ENCODE measurements at places on chromosomes 7 and 10.

DNA sequence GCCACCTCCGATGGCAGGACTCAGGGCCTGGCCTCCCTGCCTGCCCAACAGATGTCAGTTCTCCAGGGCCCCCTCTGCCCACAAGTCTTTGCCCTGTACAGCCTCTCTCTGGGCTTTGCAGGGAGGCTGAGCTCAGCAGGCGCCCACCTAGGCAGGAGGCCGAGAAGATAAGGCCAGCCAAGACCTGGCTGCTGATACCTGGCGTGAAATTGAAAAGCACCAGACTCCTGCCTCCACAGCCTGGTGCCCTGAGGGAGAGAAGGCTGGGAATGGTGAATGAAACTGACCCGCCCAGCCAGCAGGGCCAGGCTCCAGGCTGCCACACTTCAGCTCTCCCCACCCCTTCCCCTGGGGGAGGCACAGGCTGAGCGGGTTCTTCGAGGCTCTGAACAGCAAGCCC lies 145.8 kb downstream of the CDH23 start:
- no peak for DNase-seq

- DNase-seq: no peak
Observed at GRCh38 chr7:32535162-32535702, 39.9 kb downstream of the AVL9 start.

DNA sequence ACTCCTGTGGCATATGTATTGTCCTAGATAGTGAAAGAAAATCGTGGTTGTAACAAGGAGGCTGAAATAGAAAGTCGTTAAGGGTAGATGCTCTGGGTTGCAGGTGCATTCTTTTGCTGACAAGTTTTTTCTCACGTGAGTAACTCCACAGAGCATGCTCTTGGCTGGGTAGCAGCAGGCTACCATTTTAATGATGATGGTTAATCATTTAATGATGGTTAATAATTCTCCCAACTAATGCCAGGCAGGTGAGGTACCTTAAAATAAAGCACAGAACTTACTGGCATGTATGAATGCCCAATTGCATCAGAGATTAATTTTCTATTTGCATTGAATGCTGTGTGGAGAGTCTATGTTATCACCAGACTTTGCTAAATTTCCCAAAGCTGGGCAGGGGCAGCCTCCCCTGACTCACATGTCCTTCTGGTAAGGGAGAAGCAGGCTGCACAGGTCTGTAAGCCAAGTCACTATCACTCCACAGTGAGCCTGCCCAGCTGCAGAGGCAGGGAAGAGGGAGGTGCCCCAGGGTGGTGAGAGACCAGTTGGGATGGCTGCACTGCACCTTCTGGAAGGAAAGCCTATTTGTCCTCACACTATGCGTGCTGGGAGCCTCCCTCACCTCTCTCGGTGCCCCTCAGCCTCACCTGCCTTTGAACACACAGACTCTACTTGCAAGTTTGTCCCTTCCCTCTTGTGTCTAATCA lies 287.0 kb upstream of the IGFBP3 start:
- DNase-seq: no peak

DNA sequence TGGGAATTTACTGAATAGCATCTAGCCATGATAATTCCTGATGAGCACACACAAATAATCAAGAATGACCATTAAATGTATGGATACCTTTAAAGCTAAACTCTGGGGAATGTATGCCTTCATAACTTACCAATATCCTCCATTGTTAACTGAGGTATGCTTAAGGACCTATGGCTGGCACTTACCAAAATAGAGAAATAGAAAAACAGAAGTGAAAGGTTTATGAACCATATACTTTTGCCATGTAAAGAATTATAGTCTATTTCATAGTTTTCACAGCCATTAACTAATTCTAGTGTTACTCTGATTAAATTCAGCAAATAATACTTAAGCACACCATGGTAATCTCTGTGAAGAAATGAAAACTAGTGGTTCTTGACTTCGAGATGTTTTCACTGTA lies 1360.6 kb upstream of the LRRTM3 start:
- no peak for DNase-seq

- DNase-seq: no peak
Observed at GRCh38 chr10:117441812-117442443, 66.7 kb upstream of the PDZD8 start.

DNA sequence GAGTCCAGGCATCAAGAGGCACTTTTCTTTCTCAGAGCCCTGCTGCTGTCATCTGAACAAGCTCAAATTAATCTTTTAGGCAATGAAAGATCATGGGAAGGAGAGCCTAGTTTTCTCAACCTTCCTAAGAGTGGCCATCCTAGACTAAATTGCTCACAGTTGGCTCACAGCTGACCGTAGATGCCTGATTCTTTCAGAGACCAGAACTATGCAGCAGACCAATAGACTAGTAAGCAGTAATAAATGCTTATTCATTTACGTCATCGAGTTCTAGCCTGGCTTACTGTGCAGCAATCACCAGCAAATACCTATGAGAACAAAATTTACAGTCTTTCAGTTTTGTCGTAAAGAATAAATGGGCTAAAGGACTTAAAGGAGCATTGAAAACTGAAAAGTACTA lies 602.9 kb upstream of the GHITM start:
- no peak for DNase-seq

DNA sequence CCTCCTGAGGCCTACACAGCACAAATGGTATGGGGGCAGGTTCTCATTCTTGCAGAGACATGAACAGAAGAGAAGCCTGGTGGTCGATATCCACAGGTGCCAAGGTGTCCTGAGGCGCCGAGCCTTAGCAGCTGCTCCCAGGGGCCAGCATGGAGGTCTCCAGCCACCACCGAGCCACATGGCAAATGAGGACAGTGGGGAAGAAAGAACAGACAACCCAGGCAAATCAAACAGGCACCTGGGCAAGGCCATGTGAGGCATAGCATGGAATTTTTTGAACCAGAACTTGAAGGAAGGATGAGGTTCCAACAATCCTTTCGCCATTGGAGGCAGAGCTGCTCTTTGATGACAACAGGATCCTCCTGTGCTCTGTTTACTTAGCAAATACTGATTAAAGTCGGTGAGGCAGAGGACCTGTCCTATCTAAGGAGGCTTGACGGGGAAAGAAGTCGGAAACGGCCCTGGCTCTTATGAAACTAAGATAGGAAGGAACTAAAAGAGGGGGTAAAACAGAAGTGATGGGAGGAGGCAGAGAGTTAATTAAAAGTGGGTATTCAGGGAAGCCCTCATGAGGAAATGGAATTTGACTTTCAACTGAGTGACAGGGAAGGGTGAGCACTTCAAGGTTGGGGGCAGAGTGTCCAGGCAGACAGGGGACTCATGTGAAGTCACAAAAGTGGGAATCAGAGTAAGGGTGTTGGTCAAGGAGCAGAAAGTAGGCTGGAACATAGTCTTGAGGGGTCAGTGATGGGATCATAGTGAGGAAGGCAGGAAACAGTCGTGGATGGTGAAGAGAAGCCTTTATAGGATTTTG lies 8.6 kb upstream of the CALML3 start:
- DNase-seq: no peak

- DNase-seq: no peak
Observed at GRCh38 chr7:3757059-3757458, 456.0 kb downstream of the SDK1 start.

DNA sequence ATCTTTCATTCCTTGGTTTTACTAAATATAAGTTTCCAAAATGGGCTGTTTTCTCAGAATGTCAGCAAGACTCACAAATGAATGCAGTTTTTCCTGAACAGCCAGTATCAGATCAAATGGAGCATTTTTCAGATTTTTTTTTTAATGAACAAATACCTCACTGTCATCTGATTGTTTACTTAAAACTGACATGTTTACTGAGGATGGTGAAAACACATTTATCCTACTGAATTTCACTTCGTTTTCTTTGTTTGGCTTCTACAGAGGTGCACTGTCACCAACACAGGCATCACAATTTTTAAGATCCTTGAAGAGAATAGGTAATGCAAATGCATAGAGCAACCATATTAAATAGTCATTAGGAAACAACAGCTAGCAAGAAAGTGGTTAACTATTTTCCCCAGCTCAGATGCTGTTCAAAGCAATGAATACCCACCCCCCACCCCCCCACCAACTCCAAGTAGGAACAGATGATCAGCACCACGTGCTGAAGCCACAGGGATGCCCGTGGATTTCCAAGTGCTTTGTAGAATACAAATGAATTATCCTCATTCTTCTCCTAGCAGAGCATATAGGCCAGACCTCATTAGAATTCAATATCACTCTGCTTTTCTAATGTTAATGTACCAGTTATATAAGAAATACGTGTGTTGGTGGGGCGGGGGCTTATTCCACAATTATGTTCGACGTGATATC lies 205.9 kb downstream of the SKAP2 start:
- no peak for DNase-seq

DNA sequence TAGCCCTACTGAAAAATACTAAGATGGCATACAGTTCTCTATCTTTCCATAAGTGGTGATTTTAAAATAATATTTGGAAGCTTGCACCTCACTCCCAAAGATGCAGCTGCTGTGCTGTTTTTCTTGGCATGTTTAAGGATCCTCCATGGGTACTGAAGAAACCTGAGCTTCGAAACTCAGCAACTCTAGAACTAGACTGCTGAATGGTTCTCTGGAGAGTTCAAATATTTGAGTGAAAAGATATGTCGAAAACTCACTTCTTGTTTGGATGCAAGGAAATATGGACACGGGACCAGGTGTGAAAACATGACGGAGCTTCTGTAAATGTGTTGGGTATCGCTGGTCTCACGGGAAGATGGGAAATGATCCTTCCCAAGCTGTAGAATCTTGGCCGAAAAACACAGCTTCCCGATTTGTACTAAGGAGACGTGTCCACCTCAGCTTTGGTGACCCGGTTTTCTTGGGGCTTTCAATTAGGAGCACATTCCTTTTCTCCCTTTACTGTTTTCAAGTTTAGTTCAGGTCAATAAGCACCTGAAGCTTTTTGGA lies 543.8 kb upstream of the NRP1 start:
- no peak for DNase-seq

DNA sequence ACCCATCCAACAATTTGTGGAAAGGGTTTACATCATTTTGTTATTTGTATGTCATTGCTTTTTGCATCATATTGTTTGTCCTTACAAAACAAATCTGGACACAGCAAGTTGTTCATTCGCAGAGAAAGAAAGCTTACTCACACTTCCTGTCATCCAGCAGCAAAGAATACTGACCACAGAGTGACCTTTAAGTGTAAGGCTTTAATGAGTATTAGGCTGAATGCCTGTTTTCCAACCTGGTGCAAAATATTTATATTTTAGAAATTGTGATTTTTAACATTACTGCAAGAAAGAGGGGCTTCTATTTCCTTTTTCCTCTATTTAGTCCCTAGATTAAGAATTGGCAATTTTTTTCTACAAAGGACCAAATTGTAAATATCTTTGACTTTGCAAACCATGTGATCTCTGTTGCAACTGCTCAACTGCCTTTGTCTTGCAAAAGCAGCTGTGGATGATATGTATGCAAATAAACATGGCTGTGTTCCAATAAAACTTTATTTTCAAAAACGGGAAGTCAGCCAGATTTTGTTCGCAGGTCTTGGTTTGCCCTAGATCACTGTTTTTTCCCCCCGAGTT lies 27.8 kb upstream of the ITGB1 start:
- DNase-seq: no peak

GRCh38 chr10:15320522-15321203 lies 50.4 kb downstream of the FAM171A1 start:
- DNase-seq: no peak

GRCh38 chr7:5526100-5526905 lies 102.7 kb upstream of the TNRC18 start:
- DNase-seq: no peak

GRCh38 chr10:44936314-44936975 lies 23.2 kb upstream of the RASSF4 start:
- DNase-seq: no peak

DNA sequence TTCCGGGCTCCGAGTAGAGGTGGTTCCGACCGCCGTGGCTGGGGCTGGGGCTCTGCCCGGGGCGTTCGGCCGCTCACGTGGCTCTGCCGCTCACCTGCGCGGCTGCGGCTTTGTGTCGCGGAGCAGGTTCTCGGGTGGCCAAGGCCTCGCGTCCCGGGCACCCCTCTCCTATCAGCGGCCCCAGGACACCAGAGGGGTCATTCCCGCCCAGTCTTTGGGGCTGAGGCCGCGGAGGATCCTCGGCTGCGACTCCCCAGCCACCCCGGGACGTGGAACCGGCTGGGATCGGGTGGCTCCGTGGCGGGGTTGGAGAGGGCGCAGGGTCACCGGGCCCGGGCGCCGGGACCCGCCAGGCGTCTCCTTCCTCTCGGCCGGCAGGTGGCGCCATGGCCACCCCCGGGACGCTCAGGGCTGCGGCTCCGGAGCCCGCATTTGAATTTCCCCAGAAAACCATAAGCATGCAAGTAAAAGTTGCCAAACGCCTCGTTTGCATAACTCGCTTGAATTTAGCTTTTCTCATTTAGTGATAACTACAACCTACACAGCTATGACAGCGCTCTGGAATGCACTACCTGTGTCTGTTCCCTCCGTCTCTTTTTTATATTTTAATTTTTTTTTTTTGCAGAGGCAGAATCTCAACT lies 1.2 kb downstream of the COL26A1 start:
- peak; percentile 42 for DNase-seq

GRCh38 chr10:77091597-77092165 lies 545.9 kb downstream of the KCNMA1 start:
- no peak for DNase-seq

GRCh38 chr7:107891636-107892366 lies 818 bp downstream of the DLD start:
- DNase-seq: no peak

DNA sequence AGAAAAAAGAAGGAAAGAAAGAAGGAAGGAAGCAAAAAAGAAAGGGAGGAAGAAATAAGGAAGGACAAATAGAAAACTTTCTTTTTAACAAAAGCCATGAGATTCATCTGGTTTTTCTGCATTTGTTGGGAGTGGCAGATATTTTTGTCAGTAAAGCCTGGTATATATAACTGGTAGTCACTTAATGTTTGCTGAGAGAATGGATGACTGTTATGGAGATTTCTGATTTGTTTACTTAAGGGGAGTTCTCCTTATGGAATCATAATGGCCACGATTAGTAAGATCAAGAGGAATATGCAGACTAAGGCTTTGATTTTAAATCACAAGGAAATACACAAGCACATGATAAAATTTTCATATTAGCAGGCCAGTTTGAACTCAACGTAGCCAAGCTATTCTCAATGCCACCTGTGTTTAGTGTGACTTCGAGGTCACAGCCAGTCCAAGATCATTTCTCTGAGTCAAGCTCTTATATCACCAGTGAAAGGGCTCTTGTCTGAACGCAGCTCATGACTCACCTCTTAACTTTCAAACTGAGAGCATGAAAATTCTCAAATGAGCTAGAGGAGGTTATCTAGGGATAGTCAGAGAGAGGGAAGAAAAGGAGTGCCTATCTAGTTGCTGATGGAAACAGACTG lies 445.1 kb upstream of the ZMIZ1 start:
- no peak for DNase-seq
